SJCRH30 (cell line): ENCODE measurements at places on chromosomes 5 and 9.

DNA sequence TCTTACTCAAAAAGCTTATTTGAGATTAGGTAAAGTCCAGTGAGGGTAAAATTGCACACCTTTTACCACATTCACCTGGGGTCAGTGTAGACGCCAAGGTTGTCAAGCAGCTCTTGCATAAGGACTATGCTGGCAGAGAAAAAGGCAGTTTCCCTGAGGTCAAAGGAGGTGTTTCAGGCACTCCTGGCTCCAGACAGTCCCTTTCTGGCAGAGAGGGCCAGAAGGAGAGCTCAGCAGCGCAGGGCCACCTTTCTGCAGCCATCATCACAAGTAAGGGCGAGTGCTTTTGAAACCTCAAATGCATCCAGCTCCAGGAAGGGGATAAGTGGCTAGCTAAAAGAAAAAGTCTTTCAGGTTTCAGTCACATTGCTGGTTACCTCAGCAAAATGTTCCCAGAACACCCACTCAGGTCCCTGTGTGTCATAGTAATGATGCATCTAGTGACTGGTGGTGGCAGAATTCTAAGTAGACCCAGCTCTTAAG, 16.7 kb upstream of the IL13 start:
- no peaks in the 10 kb centered on the region for H3K27me3 ChIP-seq
- H3K27ac ChIP-seq, result no peak overlapping the region
- H3K4me1 ChIP-seq, result no peaks in the 10 kb centered on the region
- DNase-seq, result no peak
- peaks cover 21% of the 10 kb centered on the region for H3K36me3 ChIP-seq

DNA sequence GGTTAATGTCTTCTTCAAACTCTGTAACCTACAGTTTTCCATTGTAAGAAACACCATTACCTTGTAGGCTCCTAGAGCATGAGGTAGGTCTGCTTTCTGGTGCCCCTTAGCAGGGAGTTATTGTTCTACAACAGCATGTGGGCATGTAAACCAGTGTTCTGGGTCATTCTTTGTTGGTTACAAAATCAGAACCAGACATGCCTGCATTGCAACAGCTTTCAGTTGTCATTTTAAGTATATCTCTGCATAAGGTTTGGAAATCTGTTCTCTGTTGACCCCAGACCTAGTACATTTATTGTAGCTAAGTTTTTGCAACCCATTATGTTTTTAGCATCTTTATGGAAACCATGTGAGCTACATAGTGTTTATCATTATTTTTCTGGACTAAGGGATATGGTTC, 10.9 kb downstream of the RGMB start:
- no peak overlapping the region for H3K27ac ChIP-seq
- peaks cover 30% of the 10 kb centered on the region for H3K4me1 ChIP-seq
- peaks cover 73% of the 10 kb centered on the region for H3K36me3 ChIP-seq
- DNase-seq, result no peak
- no peaks in the 10 kb centered on the region for H3K27me3 ChIP-seq

DNA sequence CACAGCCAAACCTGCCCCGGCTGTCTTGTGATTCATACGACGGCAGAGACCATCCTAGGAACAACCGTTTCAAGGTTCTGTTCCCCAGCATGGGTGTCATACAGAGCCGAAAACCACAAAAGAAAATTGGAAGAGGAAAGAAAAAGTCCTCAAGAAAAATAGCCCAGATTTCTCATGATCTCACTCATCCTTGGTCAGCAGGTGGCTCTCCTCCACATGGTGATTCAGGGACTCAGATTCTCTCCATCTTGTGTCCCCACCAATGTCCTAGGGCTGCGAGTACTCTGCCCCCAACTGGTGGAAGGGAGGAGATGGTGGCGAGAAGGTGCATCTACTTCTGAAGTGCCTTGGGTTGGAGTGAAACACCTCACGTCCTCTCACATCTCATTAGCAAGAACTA, 25.6 kb downstream of the PDZD2 start:
- H3K4me3 ChIP-seq, result no peak overlapping the region
- H3K4me1 ChIP-seq, result no peaks in the 10 kb centered on the region
- no peak for DNase-seq
- H3K27ac ChIP-seq, result no peak overlapping the region

GRCh38 chr9:87340391-87340790, 157.3 kb upstream of the DAPK1 start:
- no peak for DNase-seq
- no peaks in the 10 kb centered on the region for H3K36me3 ChIP-seq
- H3K4me1 ChIP-seq, result peaks cover 27% of the 10 kb centered on the region
- no peak overlapping the region for H3K27ac ChIP-seq

- H3K27me3 ChIP-seq, result no peaks in the 10 kb centered on the region
- peak; percentile 36 for DNase-seq
- no peak overlapping the region for H3K4me3 ChIP-seq
- H3K27ac ChIP-seq, result no peak overlapping the region; the same call in 1 of the 2 replicates
- no peaks in the 10 kb centered on the region for H3K36me3 ChIP-seq
Observed at GRCh38 chr5:125550274-125550673, 803.8 kb upstream of the ZNF608 start.

- H3K4me1 ChIP-seq, result no peaks in the 10 kb centered on the region
- no peaks in the 10 kb centered on the region for H3K36me3 ChIP-seq
- no peak for DNase-seq
- H3K4me3 ChIP-seq, result no peak overlapping the region
- peaks cover 5% of the 10 kb centered on the region; the same call in 1 of the 2 replicates for H3K27me3 ChIP-seq
Observed at GRCh38 chr9:85212887-85213286, 528.9 kb downstream of the AGTPBP1 start.
